ENCODE measurements at places on chromosomes 1 and 21.

DNA sequence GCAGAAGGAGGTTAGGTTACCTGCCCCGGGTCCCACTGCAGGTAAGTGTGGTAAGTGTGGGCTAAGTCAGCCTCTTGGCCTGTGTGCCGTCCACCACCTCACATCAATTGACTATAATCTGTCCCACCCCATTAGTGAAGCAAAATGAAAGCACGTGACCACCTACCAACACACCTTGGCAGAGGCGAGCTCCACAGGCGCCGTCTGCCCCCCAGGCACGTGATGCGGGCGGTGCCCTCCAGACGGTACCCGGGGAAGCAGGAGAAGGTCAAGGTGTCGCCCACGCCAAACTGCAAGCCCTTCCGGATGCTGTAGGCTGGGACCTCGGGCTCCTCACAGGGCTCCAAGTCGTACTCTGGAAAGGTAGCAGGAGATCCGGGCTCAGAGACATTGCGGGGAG lies 149.5 kb upstream of the HMGB4 start:
- DNase-seq: no peak

DNA sequence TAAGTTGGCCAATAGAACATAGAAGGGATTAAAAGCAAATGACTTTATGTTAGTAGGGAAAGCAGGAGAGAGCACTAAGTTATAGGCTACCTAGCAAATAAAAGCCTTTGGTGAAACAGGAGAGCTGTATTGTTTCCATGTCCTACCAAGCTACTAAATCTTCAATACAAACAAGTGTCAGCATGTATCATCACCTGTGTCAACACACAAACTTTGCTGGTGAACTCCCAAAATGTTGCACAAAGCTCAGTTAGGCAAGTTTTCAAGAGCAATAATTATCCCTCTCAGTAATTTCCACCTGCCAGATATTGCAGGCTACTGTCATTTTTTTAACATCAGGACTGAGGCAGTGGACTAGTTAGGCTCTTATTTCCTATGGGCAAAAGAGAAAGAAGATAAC lies 77.7 kb upstream of the ADAM30 start:
- no peak for DNase-seq

GRCh38 chr21:25398630-25399029 lies 208.7 kb downstream of the MRPL39 start:
- no peak for DNase-seq

DNA sequence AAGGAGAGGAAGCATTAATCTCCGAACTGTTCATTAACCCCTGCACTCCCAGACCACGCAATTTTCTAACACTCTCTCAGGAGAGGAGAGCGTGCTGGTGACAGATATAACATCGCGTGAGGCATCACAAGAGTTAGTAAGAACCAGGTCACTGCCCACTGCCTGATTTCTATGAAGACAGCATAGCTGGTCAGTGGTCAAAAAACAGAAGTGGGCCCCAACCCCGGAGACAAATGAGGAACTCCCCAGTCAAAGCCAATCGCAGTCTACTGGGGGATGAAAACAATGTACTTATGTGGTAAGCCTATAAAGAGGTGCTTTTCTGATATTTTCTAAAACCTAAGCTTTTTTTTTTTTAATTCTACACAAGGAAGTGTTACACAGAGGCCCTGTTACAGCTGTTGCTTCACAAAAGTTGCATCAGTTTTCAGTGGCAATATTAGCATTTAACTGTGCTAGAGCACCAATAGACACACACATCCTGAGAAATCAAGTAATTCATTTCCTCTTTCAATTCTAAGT lies 231.8 kb upstream of the IRF2BP2 start:
- peak; percentile 87 for DNase-seq

DNA sequence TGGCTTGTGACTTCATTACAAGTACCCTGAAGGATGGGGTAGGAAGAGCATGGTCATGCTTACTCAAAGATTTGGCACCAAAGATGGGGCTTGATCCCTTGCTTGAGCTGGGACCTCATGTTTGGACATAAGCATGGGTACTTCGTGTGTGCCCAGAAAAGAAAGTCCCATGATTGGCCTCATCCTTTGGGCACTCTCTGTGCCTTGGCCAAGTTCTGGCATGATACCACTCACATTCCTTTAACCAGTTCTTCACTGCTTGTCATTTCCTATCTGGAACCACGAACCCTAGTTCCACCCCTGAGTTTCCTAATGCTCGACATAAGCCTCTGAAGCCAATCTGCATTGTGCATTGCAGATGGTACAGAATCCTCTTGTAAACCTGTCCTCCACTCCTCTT lies 107.0 kb downstream of the NAV1 start:
- no peak for DNase-seq

DNA sequence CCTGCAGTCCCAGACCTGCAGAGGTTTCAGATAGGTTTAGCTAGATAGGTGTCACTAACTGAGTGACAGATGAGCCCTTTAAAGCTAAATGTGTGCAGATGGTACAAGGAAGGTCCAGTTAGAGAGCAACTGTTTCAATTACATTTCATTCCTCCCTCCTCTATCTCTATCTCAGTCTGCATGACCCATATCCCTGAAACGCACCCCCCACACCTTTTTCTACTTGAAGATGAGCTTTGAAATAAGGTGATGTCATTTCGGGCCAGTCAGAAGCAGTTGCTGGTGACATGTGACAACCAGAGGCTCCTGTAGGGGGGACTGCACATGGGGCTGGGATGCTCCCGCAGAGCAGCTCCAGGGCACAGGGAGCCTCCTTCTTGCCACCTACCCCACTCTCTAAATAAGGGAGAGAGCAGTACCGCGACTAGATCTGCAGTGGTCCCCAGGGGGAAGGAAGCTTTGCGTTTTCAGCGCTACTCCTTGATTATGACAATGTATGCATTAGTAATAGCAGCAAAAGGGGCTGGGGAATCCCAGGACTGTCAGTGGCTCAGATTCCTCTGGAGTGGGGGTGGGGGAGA lies 4.3 kb downstream of the ATP8B2 start:
- DNase-seq: no peak

DNA sequence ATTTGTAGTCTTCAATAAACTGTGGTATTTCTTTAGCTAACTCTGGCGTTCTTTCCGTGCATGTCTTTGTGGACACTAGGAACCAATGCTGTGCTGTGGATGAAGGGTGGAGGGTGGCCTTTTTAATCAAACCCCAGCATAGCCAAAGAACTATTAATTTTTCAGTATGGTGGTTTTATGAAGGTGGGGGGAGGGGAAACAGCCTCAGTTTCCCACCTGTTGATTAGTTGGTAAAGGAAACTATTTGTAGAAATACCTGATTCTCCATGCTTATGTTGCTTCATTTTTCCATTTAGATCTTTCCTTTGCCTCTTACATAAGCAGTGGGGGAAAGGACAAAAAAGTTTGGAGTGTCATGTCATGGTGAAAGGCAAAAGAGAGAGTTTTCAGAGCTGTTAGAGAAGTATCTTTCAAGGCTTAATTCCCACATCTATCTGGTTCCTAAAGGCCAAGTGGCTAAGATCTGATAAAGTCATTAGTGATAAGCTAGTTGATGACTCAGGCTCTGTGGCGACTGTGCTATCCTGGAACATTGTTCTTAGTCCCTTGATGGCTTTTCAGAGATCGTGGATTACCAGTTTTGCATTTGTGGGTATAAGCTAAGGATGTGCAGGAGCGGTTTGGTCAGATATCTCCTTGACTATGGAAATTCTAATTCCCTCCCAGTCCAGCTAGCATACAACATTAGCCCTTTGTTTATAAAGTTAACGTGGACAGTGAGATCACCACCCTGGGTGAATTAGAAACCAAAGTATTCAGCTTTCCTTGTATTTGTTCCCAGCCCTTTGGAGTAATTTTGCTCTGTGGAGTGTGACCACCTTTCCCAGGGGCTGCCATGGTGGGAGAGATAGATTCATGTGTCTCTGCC lies 8.7 kb upstream of the HAX1 start:
- DNase-seq: no peak

GRCh38 chr1:230043081-230043480 lies 24.0 kb upstream of the GALNT2 start:
- DNase-seq: no peak

DNA sequence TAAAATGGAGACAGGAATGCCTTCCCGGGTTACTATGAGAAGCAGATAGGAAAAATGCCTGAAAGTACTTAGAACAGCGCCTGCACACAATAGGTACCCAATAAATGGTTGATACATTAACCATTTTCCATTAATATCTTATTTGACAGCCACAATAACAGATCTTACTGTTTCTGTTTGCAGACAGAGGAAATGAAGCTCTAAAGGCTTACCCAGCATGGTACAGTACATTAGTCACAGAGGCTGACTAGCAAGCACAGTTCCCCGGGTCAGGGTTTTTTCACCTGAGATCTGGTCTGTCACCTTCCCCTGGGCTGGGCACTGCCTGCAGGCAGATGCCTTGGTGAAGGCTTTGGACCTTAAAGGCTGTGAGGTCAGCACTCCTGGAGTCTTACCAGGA lies 2.9 kb downstream of the TRIM63 start:
- no peak for DNase-seq

DNA sequence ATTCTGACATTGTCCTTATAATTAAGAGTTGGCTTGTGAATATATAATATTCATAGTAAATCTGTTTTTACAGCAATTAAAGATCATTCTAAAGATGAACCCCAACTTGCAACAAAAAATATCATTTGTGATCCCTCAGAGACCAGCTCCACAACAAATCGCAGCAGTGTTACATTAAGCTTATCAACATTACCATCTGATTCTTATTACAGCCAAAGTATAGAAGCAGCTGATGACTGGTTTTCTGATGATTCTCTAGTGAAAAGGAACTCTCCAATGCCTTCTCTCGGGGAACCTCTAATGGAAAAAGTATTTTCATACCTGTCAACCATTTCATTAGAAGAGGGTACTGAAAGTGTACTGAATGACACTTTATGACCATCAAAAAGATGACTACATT lies 45.4 kb downstream of the C1orf185 start:
- DNase-seq: no peak

DNA sequence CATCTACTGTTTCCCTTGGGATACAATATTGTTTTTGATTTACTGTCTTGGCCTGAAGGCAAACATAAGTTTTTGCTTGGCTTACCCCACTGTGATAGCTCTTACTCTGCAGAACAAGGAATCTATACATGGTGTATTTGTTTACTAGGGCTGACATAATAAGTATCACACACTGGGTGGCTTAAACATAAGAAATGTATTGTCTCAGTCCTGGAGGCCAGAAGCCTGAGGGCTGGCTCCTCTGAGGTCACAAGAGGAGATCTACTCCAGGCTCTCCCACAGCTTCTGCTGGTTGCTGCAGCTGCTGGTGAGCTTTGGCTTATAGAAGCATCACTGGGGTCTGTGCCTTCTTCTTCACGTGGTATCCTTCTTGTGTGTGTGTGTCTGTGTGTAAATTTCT lies 30.7 kb upstream of the IGSF5 start:
- DNase-seq: no peak

- DNase-seq: no peak
These were observed 122.5 kb downstream of the KIF26B start for GRCh38 chr1:245277276-245277675.

GRCh38 chr1:202540448-202540847 lies 169.8 kb downstream of the SYT2 start:
- DNase-seq: no peak

- peak; percentile 5 for DNase-seq
These were observed 19.3 kb downstream of the F3 start for GRCh38 chr1:94522304-94522703.

DNA sequence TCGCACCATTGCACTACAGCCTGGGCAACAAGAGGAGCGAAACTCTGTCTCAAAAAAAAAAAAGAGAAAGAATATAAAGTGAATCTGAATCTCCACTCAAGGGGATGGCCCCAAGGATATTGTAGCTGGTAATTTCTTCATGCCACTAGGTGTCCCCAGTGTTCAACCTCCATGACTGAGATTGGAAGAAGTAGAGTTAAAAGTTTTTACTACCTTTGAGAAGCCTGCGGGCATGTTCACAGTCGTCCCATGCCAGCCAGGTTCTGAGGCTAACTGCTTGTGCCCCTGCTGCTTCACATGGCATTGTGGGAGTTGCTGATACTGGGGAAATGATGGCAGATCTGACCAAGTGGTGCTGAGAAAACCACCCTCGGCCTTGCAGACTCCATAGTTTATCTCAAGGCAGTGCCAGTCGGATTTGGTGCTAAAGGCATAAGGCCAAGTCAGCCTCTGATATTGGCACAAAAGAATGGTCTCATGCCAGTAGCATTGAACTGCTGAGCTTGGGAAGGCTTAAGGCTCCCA lies 10.8 kb upstream of the SHISA4 start:
- DNase-seq: no peak

DNA sequence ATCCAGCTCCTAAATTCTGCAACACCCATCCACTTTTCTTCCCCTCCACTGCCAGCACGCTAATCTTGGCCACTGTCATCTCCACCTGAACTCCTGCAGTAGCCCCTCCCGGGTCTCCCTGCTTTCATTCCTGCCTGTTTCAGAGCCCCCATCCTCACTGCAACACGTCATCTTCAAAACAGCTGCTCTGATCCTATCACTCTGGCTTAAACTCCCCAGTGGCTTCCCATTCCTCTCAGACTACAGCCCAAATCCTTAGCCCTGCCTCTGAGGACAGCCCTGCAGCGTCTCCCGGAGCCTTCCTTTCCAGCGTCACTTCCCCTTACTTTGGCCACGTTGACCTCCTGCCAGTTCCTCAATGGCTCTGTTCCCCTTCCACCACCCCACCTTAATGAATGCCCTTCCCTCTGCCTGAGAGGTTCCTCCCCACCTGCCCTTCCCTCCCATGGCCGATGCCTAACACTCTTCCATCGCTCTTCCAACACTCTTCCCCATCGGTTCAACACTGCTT lies 22.9 kb upstream of the IFNAR2 start:
- no peak for DNase-seq

- DNase-seq: no peak
These were observed 27.3 kb upstream of the EPHA2 start for GRCh38 chr1:16183179-16183578.

DNA sequence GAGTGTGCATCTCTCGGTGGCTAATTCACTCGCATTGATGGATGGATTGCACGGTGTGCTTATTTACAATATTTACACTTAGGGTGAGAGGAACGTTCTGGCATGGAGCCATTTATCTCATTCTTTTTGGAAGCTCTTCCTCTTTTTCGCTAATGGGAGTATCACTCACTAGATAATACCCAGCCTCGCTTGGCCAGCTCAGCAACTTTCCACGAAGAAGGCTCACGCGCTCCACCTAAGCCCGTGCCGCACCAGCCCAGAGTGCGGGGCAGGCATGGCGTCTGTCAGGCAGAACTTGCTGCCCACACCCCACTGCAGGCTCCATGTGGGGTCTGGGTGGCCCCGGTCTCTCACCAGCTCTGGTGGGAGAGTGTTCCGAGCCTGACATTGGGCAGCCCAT lies 484.9 kb downstream of the NPHP4 start:
- no peak for DNase-seq

- DNase-seq: no peak
These were observed 2.2 kb upstream of the ZBTB7B start for GRCh38 chr1:155000411-155000725.

DNA sequence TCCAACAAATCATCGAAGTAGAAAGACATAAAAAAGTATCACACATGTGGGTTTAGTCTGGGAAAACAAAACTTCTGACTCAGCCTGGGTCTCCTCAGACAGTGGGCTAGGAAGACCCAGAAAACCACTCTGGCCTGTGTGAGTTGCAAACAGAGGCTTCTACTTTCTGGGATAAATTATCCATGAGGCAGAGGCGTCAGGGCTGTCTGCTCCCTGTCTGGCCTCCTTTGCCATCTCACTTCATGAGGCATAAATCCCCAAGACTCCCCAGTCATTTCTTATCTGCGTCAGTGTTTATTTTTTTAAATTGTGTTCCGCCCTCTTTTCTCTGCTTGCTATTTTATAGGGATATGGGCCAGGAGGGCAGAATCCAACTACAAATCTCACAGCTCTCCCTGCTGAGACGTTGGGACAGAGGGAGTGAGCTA lies 80.6 kb upstream of the TRABD2B start:
- DNase-seq: no peak

Measured in GF-D8 (cell line).